ENCODE measurements at places on chromosomes 16 and 17.
A peak's percentile ranks its signal among the peaks of the same experiment; 100 is the strongest.

DNA sequence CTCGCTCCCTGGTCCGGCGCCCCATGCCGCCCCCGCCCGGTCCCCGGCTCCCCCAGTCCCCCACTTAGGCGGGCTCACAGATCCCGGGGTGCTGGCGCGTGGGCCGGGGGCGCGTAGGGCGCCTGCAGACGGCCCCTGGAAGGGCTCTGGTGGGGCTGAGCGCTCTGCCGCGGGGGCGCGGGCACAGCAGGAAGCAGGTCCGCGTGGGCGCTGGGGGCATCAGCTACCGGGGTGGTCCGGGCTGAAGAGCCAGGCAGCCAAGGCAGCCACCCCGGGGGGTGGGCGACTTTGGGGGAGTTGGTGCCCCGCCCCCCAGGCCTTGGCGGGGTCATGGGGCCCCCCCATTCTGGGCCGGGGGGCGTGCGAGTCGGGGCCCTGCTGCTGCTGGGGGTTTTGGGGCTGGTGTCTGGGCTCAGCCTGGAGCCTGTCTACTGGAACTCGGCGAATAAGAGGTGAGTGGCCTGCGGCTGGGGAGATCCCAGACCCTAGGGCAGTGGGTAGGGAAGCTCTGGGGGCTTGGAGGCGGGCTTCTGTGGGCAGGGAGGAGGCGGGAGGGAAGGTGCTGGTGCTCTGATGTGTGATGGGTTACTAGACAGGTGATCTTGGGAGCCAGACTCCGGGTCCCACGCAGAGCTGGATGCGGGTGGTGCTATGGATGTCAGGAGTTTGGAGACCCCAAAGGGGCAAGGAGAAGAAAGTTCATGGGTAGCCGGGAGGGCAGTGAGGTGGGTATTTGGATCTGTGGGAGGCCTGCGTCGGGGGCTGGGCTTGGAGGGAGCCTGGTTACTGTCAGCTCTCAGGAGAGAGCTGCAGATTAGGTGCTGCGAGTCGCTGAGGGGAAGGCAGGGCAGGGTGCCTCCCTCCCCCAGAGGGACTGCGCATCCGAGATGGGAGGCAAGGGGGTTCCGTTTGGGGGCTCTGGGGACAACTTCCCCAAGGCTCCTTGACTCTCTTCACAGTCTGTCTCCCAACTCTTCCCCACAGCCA, 560 bp downstream of the EFNB3 start:
- no peak for DNase-seq

GRCh38 chr17:83147280-83147679, 67.9 kb downstream of the METRNL start:
- DNase-seq, result no peak

- no peak for DNase-seq
Measured at GRCh38 chr16:72978212-72978611, 69.7 kb downstream of the ZFHX3 start.

DNA sequence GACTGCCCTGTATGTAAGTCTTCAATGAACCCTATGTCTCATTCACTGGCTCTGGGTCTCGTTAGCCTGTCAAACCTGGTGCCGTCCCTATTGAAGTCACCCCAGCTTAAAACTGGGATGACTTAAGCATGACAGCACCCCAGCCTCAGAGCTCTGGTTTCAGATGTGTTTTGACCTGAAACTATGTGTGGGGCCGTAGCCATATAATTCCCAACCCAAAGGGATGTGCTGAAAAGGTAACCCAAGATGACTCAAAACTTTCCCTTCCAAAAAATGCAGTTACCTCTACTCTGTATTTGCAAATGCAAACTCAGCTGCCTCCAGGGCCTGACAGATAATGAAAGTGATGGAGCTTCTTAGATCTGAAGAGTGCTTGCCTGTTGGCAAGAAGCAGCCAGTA, 478.3 kb upstream of the ERCC4 start:
- no peak for DNase-seq

DNA sequence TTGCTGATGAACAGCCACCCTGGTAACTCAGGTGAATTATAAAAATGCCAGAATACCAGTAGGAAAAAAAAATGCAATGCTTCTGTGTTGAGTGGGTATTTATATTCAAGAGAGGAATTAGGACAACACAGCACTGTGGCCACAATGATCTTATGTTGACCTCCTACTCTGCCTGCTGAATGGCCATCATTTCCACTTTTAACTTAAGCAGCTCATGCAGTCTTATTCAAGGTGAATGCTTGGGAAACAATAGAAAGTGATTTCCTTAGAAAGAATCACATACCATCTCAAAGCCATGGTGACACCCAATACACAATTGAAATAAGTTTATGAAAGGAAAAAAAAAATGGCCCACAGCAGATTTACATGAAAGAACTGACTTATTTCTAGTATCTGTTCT, 224.0 kb downstream of the CDH8 start:
- DNase-seq, result no peak

GRCh38 chr17:28744104-28744971, 527 bp downstream of the TRAF4 start:
- peak; percentile 57 for DNase-seq

DNA sequence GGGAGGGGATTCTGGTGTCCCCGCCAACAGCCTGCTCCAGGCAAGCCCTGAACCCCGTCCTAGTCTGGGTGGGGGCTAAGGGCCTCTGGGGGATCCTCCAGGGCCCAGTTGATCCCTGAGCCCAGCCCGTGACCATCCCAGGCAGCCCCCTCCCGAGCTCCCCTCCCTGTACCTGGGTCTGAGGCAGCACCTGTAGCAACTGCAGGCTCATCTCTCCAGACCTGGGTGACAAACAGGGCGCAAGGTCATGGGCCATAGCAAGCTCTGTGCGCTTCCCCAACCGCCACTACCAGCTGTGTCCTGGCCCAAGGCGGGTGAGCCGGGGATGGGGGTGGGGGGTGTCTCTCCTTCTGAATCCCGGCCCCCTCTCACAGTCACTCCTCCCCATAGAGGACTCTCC, 10.6 kb downstream of the CNGB1 start:
- DNase-seq, result no peak

DNA sequence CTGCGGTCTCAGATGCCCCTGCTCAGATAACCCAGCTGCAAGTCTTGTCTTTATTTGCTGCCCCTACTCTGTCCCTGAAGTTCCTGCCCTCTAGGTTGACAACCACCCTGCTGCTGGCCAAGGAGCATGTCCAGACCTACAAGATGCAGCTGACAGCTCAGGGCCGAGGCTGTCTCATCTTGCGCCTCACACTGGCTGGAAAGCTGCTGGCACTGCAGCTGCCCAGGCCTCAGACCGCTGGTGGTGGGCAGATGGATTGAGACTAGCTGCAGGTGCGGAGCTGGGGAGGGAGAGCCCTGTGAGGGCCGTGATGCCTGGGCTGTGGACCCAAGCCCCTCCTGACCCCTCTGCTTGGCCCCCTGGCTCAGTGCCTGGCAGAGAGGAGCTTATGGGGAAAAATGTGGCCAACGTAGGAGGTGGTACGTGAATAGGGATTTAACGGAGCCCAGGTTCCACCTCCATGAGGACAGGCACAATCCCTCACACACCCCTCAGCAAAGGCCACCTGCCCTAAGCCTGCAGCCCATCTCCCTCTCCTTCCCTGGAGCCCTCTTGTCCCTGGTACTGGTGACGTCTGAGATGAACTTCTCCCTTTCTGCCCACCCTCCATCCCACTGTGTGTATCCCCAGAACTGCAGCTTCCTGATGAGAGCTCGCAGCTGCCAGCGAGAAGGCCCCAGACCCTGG, 8.3 kb upstream of the GALK1 start:
- DNase-seq, result no peak

GRCh38 chr16:89982318-89982717, 33.8 kb downstream of the DEF8 start:
- DNase-seq, result no peak

DNA sequence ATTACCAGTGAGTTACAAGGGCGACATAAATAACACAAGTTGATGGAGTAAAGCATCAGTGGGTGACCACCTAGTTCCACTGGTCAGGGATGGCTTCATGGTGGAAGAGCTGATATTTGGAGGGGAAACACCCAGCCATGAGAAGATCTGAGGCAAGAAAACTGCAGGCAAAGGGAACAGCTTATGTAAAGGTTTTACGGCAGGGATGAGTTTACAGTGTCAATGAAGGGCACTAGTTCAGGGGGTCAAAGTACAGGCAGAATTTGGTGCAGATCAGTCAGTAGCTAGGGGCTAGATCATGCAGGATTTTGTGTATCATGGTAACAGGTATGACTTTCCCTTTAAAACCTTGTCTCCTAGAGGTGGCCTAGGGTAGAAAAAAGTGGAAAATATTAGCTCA, 339.6 kb downstream of the PMP22 start:
- no peak for DNase-seq

DNA sequence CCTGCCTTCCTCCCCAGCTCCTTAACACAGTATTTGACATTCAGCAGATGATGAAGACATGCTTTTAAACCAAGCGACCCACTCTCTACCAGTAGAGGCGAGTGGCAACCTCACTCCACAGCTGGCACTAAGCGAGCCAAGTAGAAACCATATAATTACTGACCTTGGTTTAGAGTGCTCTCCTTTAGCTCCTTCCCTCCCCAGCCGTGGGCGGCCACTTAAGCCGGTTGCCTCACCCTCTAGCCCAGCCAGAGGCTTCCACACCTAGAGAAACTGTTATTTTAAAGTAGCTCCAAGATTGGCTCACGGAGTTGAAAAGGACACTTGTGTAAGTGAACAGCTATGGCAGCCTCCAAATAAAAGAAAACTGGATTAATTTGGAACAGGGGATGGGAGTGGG, 109.1 kb upstream of the CRHR1 start:
- no peak for DNase-seq

DNA sequence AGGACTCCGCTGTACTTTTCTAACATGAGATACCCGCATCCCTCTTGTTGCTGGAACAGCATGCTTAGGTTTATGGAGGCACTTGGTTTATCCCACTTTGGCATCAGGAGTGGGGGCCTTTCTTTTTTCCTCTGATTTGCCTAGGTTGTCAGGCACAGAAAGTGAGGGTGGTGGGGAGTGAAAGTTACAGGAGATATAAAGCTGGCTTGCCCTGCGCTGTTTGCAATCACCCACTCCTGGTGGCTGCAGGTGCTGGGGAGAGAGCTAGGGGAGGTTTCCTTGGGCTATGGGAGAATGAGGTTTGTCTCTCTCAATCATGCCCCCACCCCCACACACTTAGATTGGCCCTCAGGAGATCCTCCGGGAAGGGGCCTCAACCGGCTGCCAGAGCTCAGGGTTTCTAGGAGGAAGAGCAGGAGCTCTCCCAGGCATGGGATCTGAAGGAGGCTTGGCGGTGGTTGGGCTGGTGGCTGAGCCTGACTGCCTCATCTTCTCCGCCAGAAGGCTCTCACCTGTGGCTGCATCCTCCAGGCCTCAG, 1.4 kb downstream of the WSCD1 start:
- no peak for DNase-seq

DNA sequence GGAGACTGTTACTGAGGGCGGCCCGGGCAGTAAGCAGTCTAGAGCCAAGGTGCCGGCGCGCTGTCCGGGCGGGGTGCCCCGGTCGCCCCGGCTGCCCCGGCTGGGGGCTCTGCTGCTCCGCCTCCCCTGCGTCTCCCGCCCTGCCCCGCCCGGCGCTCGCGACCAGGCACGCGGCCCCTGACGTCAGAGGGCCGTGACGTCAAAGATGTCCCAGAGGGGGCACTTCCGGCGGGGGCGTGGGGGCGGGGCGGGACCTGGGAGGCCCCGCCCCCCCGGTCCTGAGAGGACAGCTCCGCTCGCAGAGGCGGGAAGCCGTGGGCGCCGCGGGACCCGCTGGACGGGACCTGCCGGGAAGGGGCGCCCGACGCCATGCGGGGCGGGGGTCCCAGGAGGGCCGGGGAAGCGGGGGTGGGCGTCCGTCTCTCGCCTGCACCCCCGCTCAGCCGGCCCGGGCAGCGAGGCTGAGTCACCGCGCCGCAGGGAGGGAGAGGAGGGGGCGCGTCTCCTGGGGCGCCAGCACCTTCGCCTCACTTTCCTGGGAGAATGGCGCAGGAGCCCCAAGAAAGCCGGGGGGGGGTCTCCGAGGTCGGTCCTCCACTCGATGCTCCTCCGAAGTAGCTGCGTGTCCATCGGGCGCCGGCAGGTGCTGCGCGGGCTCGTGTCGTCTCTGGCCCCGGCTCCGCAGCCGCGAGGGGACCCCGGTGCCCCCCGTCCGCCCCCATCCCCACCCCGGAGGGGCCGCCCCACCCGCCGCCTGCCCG, 4.4 kb upstream of the HIC1 start:
- DNase-seq, result peak; percentile 52

DNA sequence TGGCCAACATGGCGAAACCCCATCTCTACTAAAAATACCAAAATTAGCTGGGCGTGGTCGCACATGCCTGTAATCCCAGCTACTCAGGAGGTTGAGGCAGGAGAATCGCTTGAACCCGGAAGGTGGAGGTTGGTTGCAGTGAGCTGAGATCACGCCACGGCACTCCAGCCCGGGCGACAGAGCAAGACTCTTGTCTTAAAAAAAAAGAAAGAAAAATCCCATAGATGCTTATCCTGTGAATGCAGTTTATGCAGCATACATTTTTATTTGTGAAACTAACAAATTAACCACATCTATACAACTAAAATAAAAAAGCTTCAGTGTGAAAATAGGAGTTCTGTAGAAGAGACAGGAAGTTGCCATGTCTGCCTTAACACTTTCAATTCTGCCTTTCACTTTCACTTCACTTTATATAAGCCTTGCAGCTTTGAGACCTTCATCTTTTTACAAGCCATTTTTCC, 7.1 kb downstream of the IGSF6 start:
- no peak for DNase-seq

DNA sequence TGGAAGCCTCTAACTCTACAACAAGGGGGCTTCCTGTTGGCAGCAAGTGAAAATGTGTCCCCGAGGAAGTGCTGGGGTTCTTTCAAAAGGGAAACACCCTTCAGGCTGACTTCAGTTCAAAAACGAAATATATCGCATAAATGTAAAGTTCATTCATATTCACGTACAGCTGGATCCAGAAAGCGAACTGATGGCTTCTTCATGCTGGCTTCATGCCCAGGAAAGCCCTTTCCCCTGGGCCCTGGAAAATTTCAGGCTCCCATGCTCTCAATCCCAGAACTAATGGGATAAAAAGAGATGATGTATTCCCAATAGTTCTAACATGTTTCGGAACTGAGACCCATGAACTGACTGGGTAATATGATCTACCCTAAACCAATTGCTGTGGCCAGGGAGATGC, 104.7 kb upstream of the CDH13 start:
- no peak for DNase-seq

GRCh38 chr16:12182212-12182611, 205.7 kb downstream of the SNX29 start:
- no peak for DNase-seq

DNA sequence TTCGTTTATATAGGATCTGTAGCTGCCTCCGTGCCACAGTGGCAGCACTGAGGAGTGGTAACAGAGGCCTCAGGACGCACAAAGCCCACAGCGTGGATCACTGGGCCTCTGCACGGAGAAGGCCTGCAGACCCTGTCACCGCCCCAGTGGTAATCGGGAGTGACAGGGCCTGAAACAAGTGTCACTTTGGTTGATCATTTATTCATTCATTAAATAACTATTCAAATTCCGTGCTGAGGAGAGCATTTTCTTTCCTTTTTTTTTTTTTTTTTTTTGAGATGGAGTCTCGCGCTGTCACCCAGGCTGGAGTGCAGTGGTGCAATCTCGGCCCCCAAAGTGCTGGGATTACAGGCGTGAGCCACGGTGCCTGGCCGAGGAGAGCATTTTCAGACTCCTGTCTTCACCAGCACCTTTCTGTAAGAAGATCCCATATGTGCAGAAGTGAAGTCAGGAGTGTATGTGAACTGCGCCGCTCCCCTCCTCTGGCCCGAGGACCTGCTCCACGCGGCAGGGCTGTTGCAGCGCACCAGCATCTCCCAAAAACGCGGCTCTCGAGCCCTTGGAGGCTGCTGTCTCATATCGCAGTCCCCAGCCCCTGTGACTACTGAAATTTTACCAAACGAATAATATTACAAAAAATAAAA, 44.9 kb upstream of the TRAP1 start:
- no peak for DNase-seq

- peak; percentile 44 for DNase-seq
Measured at GRCh38 chr16:10992797-10993196, 48.4 kb downstream of the CLEC16A start.

GRCh38 chr17:27993723-27994310, 48.7 kb upstream of the NLK start:
- DNase-seq, result no peak
